ENCODE measurements at places on chromosomes 7 and 10.

DNA sequence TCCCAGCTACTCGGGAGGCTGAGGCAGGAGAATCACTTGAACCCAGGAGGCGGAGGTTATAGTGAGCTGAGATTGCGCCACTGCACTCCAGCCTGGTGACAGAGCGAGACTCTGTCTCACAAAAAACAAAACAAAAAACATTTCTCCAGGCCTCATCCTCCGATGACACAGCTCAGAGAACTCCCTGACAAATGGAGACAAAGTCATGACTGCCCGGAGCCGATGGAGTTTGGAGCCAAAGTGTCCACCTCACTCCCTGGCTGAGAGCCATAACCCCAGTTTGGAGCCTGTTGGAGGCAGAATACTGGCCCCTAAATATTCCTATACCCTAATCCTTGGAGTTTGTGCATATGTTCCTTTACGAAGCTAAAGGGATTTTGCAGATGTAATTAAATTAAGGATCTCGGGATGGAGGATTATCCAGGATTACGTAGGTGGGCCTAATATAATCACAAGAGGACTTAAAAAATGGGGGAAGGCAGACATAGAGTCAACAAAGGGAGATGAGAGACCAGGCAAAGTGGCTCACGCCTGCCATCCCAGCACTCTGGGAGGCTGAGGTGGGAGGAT lies 22.7 kb downstream of the SSC4D start:
- no peak for DNase-seq

- no peak for DNase-seq
Observed at GRCh38 chr10:85045046-85045445, 716.7 kb downstream of the CCSER2 start.

GRCh38 chr7:138752518-138753149 lies 45.2 kb upstream of the TMEM213 start:
- no peak for DNase-seq

DNA sequence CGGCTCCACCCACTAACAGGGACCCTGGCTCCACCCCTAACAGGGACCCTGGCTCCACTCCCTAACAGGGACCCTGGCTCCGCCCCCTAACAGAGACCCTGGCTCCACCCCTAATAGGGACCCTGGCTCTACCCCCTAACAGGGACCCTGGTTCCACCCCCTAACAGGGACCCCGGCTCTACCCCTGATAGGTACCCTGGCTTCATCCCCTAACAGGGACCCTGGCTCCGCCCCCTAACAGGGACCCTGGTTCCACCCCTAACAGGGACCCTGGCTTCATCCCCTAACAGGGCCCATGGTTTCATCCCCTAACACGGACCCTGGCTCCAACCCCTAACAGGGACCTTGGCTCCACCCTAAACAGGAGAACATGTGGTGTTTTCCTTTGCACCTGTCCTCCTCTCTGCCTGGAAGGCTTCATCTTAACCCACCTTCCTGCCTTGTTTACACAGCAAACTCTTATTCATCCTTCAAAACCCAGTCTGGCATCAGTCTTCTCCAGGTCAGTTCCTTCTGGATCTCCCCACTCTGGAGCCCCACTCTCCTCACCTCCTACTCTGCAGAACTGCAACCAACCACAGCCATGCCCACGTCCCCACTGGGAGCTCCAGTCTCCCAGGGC lies 58.0 kb downstream of the CHST15 start:
- no peak for DNase-seq

DNA sequence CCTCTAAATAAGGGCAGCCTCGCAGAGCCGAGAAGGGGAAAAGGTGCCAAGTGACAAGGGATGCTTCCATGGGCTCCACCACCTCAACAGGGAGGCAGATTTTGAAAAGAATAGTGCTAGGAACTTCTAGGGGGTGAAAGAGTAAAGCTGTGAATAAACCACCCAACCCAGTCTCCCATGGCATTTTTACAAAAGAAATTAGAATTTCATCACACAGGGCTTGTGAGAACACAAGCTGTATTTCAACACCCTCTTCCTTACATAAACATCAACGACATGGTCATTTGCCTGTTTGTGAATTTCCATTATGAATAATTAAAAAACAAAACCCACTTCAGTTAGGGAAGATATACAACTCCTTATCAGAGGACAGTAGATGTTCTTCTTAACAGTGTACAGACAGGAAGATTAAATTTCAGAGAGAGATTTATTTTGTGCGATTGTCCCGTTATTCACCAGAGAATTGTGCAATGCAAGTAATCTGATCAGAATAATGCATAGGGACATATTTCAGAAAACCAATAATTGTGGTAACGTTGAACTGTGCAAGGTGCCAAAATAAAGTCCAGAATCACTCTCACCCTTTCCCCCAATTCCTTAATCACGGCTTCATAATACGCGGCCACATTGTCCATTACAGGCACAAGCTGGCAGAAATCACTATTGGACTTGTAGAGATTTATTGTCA lies 207.8 kb upstream of the MGMT start:
- DNase-seq = no peak

DNA sequence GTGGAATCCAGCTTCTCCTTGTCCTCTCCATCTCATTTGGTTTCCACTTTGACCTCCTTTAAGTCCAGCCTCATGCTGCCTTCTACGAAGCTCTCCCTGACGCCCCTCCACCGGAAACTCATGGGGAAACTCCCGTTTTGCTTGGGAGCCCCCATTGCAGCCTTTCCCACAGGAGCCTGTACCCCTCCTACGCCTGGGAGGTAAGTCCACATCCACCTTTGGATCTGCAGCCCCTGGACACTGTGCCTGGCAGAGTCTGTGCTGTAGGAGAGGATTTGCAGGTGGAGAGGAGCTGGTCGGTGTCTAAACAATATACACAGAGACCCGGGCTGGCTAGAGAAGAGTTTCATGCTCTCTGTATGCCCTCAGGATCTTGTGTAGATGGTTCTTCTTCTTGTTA lies 296.1 kb downstream of the GLRX3 start:
- DNase-seq = no peak
